ENCODE measurements at places on chromosomes 13 and 19. TPM values are rescaled to one million over a fixed set of nuclear protein-coding genes. Genes with fewer than 3 reads are reported as not detected.

Gene PRR19
- 2.5 TPM for total RNA-seq

Gene OR7A10
- total RNA-seq = not detected

Gene ADGRL1
- 4.9 TPM for total RNA-seq

Gene MYH14
- not detected for total RNA-seq

DNA sequence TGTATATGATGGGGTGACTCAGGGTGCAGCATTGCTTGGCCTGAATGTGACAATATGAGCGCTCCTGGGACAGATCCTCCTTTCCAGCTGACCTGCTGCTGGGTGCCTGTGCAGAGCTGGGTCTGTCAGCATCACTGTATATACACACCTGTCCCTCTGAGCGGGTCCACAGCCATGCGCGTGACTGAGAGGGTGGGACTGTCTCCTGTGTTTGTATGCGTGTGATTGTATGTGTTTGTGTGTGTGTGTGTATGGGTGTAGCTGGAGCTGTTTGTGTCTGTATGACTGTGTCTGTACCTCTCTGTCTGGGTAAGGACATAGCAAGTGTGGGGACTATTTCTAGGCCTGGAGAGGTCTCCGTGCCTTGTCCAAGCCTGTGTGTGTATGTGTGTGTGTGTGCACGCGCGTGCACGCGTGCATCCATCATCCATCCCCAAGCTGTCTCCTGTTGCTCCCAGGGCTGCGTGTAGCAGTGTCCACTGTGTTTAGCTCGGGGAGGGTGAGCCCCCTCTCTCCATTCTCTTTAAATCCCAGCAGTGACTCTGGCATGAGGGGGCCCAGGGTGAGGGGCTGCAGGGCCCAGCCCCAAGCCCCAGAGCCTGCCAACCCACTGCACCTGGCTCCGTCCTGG is 8.3 kb downstream of the IGLON5 start:
- no peak overlapping the region for H3K4me3 ChIP-seq
- H3K27ac ChIP-seq = no peak overlapping the region
- no peaks in the 10 kb centered on the region for H3K36me3 ChIP-seq
- no peak for DNase-seq
- H3K27me3 ChIP-seq = no peaks in the 10 kb centered on the region
- H3K4me1 ChIP-seq = no peaks in the 10 kb centered on the region

DNA sequence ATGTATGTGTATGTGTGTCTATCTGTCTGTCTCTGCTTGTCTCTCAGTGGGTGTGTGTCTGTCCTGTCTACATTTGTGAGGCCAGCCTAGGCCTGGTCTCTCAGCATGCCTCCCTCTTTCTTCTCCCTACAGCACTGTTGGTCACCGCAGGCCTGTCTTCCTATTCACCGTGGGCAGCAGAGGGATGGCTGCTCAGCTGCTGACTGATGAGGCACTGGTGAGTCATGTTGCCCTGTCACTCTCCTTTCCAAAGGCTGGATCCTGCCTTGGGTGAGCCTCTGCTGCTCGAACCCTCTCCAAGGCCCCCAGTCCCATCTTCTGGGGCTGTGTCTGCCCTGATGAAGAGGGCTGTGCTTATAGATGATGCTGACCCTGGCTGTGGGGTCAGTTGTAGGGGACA is 6.3 kb downstream of the ZNF71 start:
- no peaks in the 10 kb centered on the region for H3K27me3 ChIP-seq
- peaks cover 47% of the 10 kb centered on the region for H3K36me3 ChIP-seq
- DNase-seq = no peak
- no peaks in the 10 kb centered on the region for H3K4me1 ChIP-seq
- no peak overlapping the region for H3K27ac ChIP-seq

- H3K27ac ChIP-seq = no peak overlapping the region
- no peaks in the 10 kb centered on the region for H3K36me3 ChIP-seq
- no peaks in the 10 kb centered on the region for H3K27me3 ChIP-seq
- no peak for DNase-seq
Measured at GRCh38 chr19:48711106-48711662, 8.3 kb downstream of the MAMSTR start.

- H3K27ac ChIP-seq = no peak overlapping the region
- no peaks in the 10 kb centered on the region for H3K4me1 ChIP-seq
Measured at GRCh38 chr13:44155422-44156293, 218.0 kb upstream of the SERP2 start.

DNA sequence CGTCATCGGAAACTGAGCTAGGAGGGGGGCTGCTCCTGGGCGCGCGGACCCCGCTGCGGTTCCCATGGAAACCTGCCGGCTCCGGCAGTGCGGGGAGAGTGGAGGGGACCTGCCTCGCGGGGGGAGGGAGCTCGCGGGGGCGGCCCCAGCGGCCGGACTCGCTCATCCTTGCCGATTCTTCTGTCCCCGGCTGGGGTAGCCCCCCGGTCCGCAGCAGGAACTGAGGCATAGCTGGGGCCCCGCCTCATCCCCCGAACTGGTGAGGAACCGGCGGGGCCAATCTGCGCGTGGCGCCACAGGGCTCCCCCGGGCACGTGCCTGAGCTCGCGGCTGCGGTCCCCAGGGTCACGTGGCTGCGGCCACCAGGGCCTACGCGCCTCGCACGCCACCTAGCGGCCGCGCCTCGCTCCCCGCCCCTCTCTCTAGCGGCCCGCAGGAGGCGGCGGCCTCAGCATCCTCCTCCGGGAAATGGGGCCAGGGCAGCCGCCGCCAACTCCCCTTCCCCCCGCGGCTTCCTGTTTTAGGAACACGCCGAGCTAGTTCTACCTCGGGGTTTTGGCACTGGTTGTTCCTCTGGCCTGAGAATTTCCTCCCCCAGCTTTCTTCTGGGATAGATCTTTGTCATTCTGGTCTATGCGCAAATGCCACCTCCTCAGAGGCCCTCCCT is 1.7 kb upstream of the ELAVL3 start:
- H3K36me3 ChIP-seq = 0 out of 2 replicates have a peak, but pooled peaks cover 3% of the 10 kb centered on the region
- H3K27ac ChIP-seq = no peak overlapping the region
